ENCODE measurements at places on chromosomes 7 and 10. TPM values are rescaled to one million over a fixed set of nuclear protein-coding genes. Genes with fewer than 3 reads are reported as not detected.
A peak's percentile ranks its signal among the peaks of the same experiment; 100 is the strongest.

- H3K27ac ChIP-seq = no peak overlapping the region
- H3K36me3 ChIP-seq = no peaks in the 10 kb centered on the region
- H3K4me3 ChIP-seq = no peak overlapping the region
- no peaks in the 10 kb centered on the region for H3K27me3 ChIP-seq
- no peaks in the 10 kb centered on the region for H3K4me1 ChIP-seq
These were observed 42.0 kb upstream of the PDLIM1 start for GRCh38 chr10:95332666-95333249.

- H3K4me3 ChIP-seq = no peak overlapping the region
- H3K4me1 ChIP-seq = no peaks in the 10 kb centered on the region
- no peak overlapping the region for H3K27ac ChIP-seq
- no peaks in the 10 kb centered on the region for H3K36me3 ChIP-seq
- H3K27me3 ChIP-seq = no peaks in the 10 kb centered on the region
- DNase-seq = no peak
These were observed 371.8 kb downstream of the MDFIC start for GRCh38 chr7:115293628-115294240.

GRCh38 chr10:97426776-97427570 lies 982 bp downstream of the PGAM1 start:
- H3K27me3 ChIP-seq = no peaks in the 10 kb centered on the region
- H3K36me3 ChIP-seq = peaks cover 17% of the 10 kb centered on the region
- peak overlapping the region; percentile 94 for H3K4me3 ChIP-seq
- peaks cover 19% of the 10 kb centered on the region for H3K4me1 ChIP-seq

GRCh38 chr7:142002179-142002578 lies 6.5 kb downstream of the MGAM start:
- H3K36me3 ChIP-seq = no peaks in the 10 kb centered on the region
- no peak overlapping the region for H3K4me3 ChIP-seq

DNA sequence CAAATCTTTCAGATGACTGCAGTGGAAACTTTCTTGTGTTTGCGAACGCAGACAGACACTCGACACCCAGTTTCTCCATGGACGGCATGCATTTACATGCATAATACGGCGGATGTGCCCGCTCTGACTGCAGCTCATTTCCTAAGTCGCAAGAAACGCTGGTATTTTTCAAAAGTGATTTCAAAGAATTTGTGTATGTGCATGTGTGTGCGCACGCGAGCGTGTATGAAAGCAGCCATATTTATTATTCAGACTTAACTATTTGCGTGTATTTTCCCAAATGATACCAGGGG lies 436.5 kb upstream of the MGMT start:
- no peak overlapping the region for H3K4me3 ChIP-seq
- DNase-seq = no peak
- H3K4me1 ChIP-seq = peaks cover 29% of the 10 kb centered on the region
- no peaks in the 10 kb centered on the region for H3K36me3 ChIP-seq
- H3K27me3 ChIP-seq = peaks cover 32% of the 10 kb centered on the region
- no peak overlapping the region for H3K27ac ChIP-seq

DNA sequence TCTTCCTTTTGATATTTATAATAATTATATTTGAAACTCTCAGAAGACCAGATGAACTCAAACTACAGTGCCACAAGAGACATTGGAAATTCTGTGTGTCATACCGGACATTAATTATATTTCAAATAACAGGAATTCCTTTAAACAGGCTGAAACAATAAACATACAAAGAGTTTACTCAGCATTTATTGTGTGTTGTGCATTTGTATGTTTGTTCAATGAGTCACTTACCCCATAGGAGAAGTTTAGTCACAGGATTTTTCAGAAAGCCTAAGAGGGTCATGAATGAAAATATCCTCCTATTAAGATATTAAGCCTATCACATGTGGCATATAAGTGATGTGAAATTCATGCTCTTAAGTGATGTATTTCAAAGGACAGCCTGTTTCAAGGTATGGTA lies 566.8 kb downstream of the CNTNAP2 start:
- no peaks in the 10 kb centered on the region for H3K27me3 ChIP-seq
- H3K4me3 ChIP-seq = no peak overlapping the region
- no peaks in the 10 kb centered on the region for H3K36me3 ChIP-seq
- H3K27ac ChIP-seq = no peak overlapping the region
- DNase-seq = no peak
- H3K4me1 ChIP-seq = no peaks in the 10 kb centered on the region

- no peak for DNase-seq
These were observed 264.4 kb upstream of the GALNT17 start for GRCh38 chr7:70867513-70867912.

DNA sequence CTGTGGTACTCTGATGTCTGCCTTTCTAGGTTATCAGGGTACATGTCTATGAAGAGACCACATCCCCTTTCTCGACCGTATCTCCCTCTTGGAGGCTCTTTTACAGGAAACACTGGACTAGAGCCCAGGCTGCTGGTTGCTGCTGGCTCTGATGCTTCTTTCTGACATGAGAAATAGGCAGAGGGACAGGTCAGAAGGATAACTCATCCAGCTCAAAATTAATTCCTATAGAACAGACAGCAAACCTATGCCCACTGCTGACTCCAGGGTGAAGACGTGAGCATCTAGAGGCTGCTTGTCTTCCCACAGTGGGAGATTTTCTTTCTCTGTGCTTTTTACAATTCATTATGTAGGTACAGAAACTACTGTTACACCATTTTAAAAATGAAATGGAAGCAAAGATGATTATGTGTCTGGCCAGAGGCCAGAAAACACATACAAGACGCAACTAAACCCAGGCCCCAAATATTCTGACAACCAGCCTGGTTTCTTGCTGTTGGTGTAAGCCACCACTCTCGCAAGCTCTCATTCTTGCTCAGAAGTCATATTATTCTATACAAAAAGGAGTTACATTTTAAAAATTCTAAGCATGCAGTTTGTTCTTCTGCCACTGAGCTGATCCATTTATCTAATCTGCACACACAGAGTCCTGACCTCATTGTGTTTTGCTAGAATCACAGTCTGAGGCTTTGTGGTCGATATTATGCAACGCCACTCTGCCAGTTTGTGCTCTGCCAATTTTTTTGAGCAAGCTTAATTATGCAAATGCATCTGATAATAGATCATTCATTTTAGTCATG lies 424.3 kb downstream of the KIF20B start:
- H3K27ac ChIP-seq = no peak overlapping the region
- no peaks in the 10 kb centered on the region for H3K36me3 ChIP-seq
- DNase-seq = no peak
- H3K4me3 ChIP-seq = no peak overlapping the region
- no peaks in the 10 kb centered on the region for H3K4me1 ChIP-seq
- H3K27me3 ChIP-seq = no peaks in the 10 kb centered on the region

- no peaks in the 10 kb centered on the region for H3K27me3 ChIP-seq
- H3K4me1 ChIP-seq = peaks cover 3% of the 10 kb centered on the region
- H3K27ac ChIP-seq = no peak overlapping the region
These were observed 45.7 kb upstream of the GJD4 start for GRCh38 chr10:35559416-35559815.

DNA sequence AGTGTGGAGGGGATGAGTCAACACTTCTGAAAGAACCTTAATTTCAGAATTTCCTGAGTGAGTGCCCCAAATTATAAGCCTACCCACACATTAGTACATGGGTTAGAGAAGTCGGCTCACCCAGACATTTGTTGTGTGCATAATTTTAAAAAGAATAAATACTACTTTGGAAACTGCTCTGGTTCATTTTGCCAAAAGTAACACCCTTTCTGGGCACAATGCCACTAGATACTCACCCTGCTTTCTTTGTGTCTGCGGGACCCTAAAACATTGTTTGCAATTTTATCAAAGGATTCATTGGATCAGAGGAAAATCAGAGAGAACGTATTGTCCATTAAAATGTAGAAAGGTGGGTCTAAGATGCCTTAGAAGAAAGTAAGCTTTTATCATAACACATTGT lies 245.5 kb upstream of the NRP1 start:
- no peak overlapping the region for H3K4me3 ChIP-seq
- H3K36me3 ChIP-seq = no peaks in the 10 kb centered on the region
- no peaks in the 10 kb centered on the region for H3K4me1 ChIP-seq

GRCh38 chr10:45052700-45053099 lies 52.0 kb downstream of the ZNF22 start:
- no peak overlapping the region for H3K27ac ChIP-seq
- no peaks in the 10 kb centered on the region for H3K27me3 ChIP-seq
- no peaks in the 10 kb centered on the region for H3K36me3 ChIP-seq
- DNase-seq = no peak

GRCh38 chr10:131431978-131432690 lies 120.6 kb upstream of the TCERG1L start:
- no peak overlapping the region for H3K4me3 ChIP-seq
- DNase-seq = no peak
- no peaks in the 10 kb centered on the region for H3K36me3 ChIP-seq
- no peaks in the 10 kb centered on the region for H3K27me3 ChIP-seq

GRCh38 chr10:21289961-21290360 lies 235.5 kb downstream of the SKIDA1 start:
- peak overlapping the region; percentile 94 for H3K27ac ChIP-seq
- H3K36me3 ChIP-seq = no peaks in the 10 kb centered on the region

DNA sequence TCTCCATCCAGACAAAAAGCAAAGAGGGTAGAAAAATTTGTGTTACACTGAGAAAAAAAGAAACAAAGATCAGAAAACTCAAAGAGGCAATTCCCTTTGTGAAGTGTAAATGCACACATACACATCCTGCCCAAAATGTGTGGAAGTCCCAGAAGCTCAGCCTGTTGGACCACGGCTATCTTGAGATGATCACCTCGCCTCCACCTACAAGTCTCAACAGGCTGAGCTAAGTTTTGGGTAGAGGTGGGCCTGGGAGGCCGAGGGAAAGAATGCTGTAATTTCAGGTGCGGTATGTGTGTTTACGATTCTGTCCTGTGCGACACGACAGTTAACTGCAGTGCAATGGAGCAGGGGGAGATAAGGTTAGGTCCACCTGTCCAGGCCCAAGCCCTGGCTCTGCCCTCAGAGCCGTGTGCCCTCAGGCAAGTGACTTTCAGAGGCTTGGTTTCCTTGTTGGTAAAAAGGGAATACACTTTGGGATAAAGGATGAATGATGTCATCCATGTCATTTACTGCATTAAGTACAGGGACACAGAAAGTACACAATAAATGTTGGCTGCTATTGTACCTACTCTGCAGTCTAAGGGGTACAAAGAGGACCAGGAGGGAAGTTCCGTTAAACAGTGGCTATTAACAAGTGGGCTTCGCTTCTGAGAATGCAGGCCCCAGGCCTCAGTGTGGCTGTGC lies 67.3 kb downstream of the AFAP1L2 start:
- DNase-seq = no peak
- H3K36me3 ChIP-seq = no peaks in the 10 kb centered on the region
- H3K27me3 ChIP-seq = no peaks in the 10 kb centered on the region
- H3K4me3 ChIP-seq = no peak overlapping the region
- H3K27ac ChIP-seq = no peak overlapping the region

DNA sequence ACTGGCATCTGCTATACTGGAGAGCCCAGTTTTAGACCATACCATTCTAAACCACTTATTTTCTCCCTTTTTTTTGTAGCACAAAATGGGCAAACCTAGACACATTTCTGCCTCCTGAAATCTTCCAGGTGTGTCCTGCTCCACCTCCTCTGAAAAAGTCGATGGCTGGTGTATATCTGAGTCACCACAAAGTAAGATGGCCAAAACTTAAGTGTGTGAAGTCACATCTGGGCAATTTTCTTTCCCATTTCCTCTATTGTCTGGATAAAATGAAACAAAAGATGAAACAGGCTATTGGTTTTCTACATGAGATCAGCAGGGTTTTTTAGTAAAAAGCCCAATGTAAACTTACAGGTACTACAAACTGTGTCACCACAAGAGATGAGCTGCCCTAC lies 65.5 kb downstream of the OSBPL3 start:
- H3K27me3 ChIP-seq = no peaks in the 10 kb centered on the region
- DNase-seq = no peak
- no peak overlapping the region for H3K4me3 ChIP-seq
- H3K4me1 ChIP-seq = peaks cover 9% of the 10 kb centered on the region

GRCh38 chr7:47335557-47336471 lies 246.1 kb downstream of the TNS3 start:
- H3K4me3 ChIP-seq = no peak overlapping the region
- no peak for DNase-seq
- H3K27ac ChIP-seq = no peak overlapping the region
- H3K36me3 ChIP-seq = no peaks in the 10 kb centered on the region

Gene ELFN1
- total RNA-seq = 13.6 TPM

Gene SNCG
- total RNA-seq = not detected

Gene PKD1L1
- 0.09 TPM for total RNA-seq

Gene COL17A1
- total RNA-seq = 2.3 TPM

Gene DGKB
- 2.2 TPM for total RNA-seq

Gene GIMAP6
- total RNA-seq = not detected

Gene CALU
- total RNA-seq = 176 TPM

Gene ABI1
- total RNA-seq = 43.1 TPM

Gene DGKI
- total RNA-seq = 3.4 TPM

Data from neural progenitor cell (in vitro differentiated cells).